ENCODE measurements at places on chromosomes 3 and 15.

- no peak for DNase-seq
- no peak overlapping the region for H3K27ac ChIP-seq
- no peaks in the 10 kb centered on the region for H3K36me3 ChIP-seq
- no peaks in the 10 kb centered on the region for H3K27me3 ChIP-seq
- H3K4me1 ChIP-seq: peaks cover 34% of the 10 kb centered on the region
Measured at GRCh38 chr3:141380987-141381386, 12.7 kb downstream of the ZBTB38 start.

GRCh38 chr3:195763076-195763830, 42.5 kb downstream of the MUC20 start:
- H3K4me3 ChIP-seq: no peak overlapping the region
- no peaks in the 10 kb centered on the region for H3K4me1 ChIP-seq
- DNase-seq: no peak
- H3K36me3 ChIP-seq: no peaks in the 10 kb centered on the region

DNA sequence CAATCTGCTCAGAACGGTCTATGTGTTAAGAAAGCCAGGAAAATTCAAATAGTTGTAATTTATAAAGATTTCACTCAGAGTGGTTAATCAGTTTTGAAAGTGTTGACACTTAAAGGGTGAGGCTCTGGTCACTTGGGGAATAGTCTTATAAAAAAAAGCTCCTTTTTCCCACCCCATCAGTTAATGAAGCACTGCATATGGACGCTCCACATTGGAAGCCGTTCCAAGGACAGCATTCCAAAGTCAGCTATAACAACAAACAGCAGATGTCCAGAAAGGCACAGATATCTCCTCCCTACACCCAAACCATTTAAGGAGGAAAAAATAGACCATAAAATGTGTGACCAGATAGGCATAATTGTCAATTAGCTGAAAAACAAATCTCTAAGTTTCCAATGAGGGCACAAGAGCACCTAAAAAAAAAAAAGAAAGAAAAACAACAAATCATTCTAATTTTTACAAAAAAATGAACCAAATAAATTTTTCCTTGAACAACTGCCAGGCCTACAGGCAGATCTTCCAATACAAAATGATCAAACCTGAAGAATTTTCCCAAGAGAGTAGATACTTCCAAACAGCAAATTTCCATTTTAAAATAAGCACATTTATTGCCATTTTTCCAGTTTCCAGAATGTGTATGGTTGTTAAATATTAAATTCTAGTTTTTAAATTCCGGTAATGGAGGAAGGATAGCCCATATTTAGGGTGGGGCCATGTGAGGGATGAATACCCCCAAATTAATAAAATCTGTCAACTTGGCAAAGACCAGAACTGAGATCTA, 198.3 kb downstream of the ERC2 start:
- H3K27me3 ChIP-seq: no peaks in the 10 kb centered on the region
- H3K4me1 ChIP-seq: no peaks in the 10 kb centered on the region
- no peak overlapping the region for H3K4me3 ChIP-seq
- no peak for DNase-seq
- no peak overlapping the region for H3K27ac ChIP-seq
- H3K36me3 ChIP-seq: no peaks in the 10 kb centered on the region

DNA sequence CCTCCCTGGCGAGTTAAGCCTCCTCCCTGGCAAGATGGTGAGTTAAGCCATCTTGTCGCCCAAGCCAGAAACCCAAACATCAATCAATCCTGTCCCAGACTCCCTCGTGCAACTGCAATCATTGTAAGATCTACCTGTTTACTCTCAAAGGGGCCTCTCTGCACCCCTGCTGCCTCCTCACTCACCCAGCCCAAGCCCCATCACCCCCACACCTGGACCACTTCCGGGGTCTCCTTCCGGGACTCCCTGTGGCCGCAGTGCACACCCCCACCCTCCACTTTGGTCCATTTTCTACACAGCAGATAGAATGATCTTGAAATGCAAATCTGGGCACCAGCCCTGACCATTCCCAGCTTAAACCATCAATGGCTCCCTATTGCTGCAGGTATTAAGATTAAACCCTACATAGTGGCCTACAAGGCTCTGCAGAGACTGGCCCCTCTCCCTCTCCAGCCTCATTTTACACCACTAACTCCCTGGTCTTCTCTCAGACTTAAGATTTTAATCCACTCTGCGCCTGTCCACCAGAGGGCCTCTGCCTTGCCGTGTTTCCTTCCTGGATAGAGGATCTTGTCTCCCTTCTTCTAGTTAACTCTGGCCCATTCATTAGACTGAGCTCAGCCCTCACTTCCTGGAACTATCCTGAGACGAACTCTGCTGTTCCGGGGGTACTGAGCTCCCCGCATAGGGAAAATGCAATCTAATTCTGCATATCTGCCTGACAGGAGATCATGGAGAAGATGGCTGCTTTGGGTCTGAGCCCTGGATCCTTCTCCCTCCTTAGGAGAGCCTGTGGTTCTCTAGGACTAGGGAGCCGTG, 41.9 kb upstream of the SLC6A1 start:
- peaks cover 57% of the 10 kb centered on the region for H3K27me3 ChIP-seq
- no peaks in the 10 kb centered on the region for H3K4me1 ChIP-seq
- H3K36me3 ChIP-seq: no peaks in the 10 kb centered on the region

Data from type B pancreatic cell (in vitro differentiated cells).